ENCODE measurements at places on chromosomes 3 and 15. TPM values are rescaled to one million over a fixed set of nuclear protein-coding genes. Genes with fewer than 3 reads are reported as not detected.

Gene SLC24A5
- polyA plus RNA-seq: not detected

Gene C3orf85
- polyA plus RNA-seq: not detected

Gene RETNLB
- not detected for polyA plus RNA-seq

Gene ZIC1
- not detected for polyA plus RNA-seq

Gene FAM81A
- 1.3 TPM for polyA plus RNA-seq

GRCh38 chr15:63473999-63474809 is 30.2 kb upstream of the USP3 start:
- no peak for DNase-seq

Gene CPEB1
- polyA plus RNA-seq: 0.20 TPM

Gene NAALADL2
- 0.36 TPM for polyA plus RNA-seq

- no peak for DNase-seq
Observed at GRCh38 chr15:53203454-53203853, 413.3 kb upstream of the ONECUT1 start.

- DNase-seq: no peak
Observed at GRCh38 chr3:56711344-56711743, 28.3 kb upstream of the TASOR start.

GRCh38 chr15:40554161-40554525 is 10.7 kb downstream of the CCDC32 start:
- no peak for DNase-seq

- no peak for DNase-seq
Observed at GRCh38 chr3:128151758-128152274, 1.5 kb upstream of the EEFSEC start.

- DNase-seq: no peak
Observed at GRCh38 chr15:29062179-29062591, 176.4 kb downstream of the APBA2 start.

Gene SUCLG2
- 56.4 TPM for polyA plus RNA-seq

DNA sequence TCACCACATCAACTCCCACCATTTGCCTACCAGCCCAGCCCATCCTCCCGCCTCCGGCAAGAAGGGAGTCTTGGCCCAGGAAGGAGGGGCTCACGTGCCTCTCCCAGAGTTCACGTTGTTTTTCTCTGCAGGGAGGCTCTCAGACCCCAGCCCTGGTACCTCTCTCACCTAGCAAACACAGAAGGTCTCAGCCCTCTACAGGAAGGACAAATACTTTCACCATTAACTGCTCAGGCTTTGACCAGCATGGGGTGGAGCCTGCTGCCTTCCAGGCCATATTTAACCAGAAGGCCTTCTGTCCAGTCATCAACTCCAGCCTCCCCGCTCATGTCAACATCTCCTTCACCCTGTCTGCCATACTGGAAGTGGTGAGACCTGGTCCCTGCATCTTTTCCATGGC is 19.0 kb upstream of the HTR3E start:
- no peak for DNase-seq

GRCh38 chr3:150251187-150252062 is 156.7 kb upstream of the TSC22D2 start:
- no peak for DNase-seq

- DNase-seq: no peak
Observed at GRCh38 chr15:45150997-45151396, 21.2 kb downstream of the DUOX1 start.

Gene ZNF639
- polyA plus RNA-seq: 14.1 TPM

Gene ACOX2
- polyA plus RNA-seq: 64.9 TPM

- no peak for DNase-seq
Observed at GRCh38 chr3:25096536-25096935, 331.5 kb upstream of the RARB start.

DNA sequence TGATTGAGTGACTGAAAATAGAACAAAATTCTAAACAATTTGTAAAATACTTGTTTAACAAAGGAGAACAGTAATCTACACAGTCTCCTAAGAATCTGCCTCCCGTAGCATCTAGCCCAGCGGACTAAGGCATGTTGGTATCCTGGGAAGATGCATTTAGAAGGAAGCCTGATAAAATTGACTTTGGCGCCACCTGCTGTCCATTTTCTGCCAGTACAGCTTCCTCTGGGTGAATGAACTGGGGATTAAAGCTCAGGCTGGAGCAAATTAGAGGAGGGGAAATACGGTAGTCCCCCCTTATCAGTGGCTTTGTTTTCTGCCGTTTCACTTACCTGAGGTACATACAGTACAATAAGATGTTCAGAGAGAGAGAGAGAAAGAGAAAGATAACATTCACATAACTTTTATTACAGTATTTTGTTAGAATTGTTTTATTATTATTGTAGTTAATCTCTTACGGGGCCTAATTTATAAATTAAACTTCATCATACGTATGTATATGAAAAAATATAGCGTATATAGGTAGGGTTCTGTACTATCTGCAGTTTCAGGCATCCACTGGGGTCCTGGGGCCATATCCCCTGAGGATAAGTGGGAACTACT is 191.6 kb downstream of the GAP43 start:
- peak; percentile 52 for DNase-seq

DNA sequence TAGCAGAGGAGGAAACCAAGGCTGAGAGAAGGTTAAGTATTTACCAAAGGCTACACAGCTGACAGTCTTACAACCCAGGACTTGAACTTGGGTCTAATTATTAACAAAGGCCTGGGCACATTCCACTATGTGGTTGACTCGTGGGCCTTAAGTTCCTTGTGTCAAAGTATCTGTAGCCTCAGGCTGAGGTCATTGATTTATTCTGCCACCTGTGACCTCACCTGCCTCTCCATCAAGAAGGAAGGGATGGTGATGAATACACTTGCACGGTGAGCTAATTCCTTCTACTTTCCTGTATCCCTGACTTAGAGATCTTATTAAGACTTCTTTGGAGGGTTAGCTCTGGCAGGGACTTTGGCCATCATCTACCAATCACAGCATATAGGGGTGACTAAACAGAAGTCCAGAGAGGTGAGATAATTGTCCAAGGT is 19.9 kb upstream of the LRRC58 start:
- no peak for DNase-seq

Gene RARB
- polyA plus RNA-seq: 6.5 TPM

- DNase-seq: no peak
Observed at GRCh38 chr15:58608129-58608590, 141.3 kb downstream of the ADAM10 start.

Gene DPPA2
- not detected for polyA plus RNA-seq

DNA sequence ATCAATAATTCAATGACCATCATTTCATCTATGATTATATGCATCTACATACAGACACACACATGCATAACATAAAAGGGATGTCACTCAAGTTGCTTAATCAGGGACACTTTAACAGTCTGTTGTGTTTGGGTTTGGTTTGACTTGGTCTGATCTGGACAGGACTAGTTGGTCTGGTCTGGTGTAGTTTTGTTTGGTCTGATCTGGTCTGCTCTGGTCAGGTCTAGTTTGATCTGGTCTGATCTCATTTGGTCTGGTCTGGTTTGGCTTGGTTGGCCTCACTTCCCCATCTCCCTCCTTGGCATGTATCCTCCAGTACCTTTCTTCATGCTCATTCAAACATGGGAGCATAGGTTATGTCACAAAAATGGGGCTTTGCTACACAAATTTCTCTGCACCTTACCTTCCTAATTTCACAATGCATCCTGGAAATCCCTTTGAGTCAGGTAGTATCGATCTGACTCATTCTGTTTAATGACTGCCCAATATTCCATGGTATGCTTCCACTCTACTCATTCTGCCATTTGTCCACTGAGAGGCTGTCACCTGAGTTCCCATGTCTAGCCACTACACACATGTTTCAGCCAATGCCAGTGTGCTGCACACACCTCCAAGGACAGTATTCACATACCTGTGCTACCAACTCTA is 73.0 kb upstream of the TPM1 start:
- DNase-seq: no peak

DNA sequence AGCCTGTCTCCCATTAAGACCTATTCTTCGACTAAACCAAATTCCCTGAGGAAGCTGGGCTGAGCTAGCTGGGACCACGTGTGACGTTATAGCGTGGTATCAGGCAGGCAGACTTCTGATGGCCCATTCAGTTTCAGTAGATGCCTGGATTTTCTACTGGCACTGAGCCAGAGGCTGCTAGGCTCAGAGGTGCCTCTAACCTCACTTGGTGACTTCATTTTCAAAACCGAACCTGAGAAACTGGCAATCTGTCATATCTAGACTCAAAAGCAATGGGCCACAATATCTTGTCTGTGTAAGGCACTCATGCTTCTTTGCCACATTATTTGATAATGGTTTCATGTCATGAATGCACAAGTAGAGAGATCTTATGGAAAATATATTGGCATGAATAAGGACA is 352.1 kb upstream of the AZI2 start:
- DNase-seq: no peak

DNA sequence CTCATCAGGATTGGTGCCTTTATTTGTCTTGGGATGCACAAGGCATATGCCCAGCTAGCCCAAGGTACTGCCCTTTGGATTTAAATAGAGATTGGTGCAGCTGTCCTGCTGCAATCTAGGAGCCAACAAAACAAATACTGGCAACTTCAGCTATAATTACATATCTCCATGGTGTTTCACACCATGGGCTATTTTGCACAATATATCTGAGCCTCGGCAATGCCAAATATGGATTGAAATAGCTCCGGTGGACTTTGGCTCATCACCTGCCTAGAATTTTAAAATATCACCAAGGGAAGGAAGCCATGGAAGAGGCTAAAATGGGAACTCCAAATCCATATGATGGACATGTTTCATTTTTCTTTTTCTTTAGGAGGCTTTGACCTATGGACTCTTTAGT is 367.8 kb upstream of the UMPS start:
- no peak for DNase-seq

Gene MAP1A
- polyA plus RNA-seq: 3.4 TPM

DNA sequence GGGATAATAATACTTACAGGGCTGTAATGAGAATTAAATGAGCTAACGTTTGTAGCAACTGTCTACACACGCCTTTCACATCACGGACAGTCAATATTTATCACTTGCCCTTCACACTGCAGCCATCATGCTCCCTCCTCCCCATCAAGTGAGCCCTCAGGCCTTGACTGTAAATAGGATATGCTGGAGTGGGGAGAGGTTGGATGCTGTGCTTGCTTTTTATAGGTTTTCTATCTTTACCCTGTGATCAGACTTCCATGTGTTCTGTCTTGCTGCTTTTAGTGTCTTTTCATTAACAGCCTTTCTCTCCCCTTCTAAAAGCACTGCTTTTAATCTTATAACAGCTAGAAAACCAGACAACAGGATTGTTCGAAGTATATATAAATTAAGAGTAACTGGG is 12.8 kb upstream of the MAGEF1 start:
- no peak for DNase-seq

Gene NRG4
- not detected for polyA plus RNA-seq

Gene ATP13A4
- 0.01 TPM for polyA plus RNA-seq

GRCh38 chr15:37057831-37058230 is 42.5 kb downstream of the MEIS2 start:
- DNase-seq: no peak

DNA sequence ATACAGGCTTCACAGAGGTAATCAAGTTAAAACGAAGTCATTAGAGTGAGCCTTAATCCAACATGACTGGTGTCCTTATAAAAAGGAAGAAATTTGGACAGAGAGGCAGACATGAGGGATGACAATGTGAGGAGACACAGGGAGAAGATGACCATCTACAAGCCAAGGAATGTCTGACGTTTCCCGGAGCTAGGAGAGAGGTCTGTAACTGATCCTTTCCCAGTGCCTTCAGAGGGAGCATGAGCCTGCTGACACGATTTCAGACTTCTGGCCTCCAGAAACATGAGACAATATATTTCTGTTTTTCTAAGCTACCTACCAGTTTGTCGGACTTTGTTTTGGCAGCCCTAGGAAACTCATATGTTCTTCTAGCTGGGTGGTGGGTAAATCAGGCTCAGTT is 15.1 kb downstream of the TM4SF1 start:
- no peak for DNase-seq

Gene IRAK2
- polyA plus RNA-seq: 0.84 TPM

- no peak for DNase-seq
Observed at GRCh38 chr3:6640907-6641306, 220.0 kb upstream of the GRM7 start.
